Daoy (cell line): ENCODE measurements at places on chromosomes 1 and 21. TPM values are rescaled to one million over a fixed set of nuclear protein-coding genes. Genes with fewer than 3 reads are reported as not detected.

- no peak for DNase-seq
These were observed 122.4 kb downstream of the MAST2 start for GRCh38 chr1:45925728-45926287.

- no peak for DNase-seq
These were observed 35.5 kb upstream of the ATP6V1G3 start for GRCh38 chr1:198575798-198576641.

The ACBD6 gene
- total RNA-seq, result 58.7 and 71.8 TPM in 2 replicates

The NTMT2 gene
- not detected in 2 replicates for total RNA-seq

The OR2T11 gene
- not detected in 2 replicates for total RNA-seq

DNA sequence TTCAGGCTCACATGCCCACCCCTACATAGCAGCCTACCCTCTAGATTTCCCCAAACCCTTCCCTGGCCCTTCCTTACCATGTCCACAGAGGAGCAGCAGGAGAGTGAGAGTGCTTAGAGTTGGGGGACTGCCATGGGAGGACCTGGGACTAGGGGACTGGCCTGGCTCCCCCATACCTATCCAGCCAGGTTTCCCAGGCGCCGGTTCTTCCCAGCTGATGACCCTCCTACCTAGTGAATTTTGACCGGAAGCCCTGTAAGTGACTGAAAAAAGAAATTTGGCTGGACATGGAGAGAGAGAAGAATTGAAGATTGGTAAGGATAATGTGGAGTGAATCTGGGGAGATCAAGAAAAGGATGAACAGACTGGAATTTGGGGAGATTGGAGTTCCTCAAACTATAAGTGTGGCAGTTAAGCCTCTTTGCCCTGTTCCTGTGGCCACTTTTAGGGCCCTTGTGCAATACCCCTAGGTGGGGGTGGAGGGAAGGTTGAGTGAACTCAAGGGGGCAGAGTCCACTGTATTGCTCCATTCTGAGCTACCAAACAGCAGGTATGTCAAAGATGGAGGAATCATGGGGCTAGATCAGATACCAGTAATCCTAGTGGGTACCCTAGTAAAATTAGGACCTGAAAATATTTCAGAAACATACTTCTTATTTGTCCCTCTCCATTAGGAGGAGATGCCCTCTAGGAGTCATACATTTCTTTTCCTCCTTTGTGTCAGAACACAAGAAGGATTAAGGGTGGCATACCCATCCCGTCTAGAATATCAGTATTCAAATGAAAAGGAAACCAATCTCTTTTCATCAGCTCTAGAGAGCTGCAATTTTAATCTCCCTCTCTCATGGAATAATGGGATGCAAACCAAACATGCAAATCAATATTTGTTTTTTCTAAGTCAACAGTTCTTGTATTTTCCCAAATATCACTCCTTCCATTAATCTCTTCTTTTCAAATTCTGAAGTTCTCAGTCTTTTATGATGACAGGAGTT lies 1.2 kb downstream of the HJV start:
- no peak for DNase-seq

The TGFB2 gene
- total RNA-seq, result 12.6 and 18.2 TPM in 2 replicates

DNA sequence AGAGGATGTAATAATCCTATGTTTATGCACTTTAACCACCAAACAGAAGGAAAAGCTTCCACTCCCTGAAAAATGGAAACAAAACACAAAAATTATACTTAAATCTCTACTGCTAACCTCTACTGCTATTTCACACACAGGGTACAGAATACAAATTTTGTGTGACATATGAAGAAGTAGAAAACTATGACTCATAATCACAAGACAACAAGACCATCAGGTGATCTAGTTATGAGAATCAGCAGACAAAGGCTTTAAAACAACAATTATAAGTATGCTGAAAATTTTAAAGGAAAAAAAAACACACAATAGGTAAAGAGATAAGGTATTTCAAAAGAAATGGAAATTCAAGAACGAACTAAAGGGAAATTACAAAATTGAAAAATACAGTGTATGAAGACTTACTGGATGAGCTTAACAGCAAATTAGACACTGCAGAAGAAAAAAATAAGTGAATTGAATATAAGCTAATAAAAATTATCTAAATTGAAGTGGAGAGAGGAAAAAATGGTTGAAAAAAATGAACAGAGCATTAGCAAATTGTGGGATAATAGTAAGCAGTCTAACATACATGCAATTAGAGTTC lies 13.6 kb upstream of the NAV1 start:
- DNase-seq, result no peak

DNA sequence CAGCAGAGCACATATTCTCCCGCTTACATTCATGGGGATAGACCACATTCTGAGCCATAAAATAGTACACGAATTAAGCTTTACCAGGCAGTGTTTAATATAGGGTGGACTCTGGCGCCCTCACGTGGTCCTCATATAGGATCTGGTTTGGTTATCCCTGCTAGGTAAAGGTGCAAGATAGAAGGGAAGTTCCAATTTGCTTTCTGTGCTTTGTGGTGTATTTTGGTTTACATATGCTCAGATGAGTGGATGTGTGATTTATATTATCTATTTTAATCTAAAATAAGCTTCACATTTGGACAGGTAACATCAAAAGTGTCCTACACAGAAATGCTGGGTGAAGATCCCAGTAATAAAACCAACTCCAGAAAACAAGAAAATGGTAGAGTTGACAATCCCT lies 3.6 kb downstream of the CR1 start:
- peak; percentile 75 for DNase-seq

The URB2 gene
- 21.4 and 23.0 TPM in 2 replicates for total RNA-seq

The CNR2 gene
- not detected in 2 replicates for total RNA-seq

DNA sequence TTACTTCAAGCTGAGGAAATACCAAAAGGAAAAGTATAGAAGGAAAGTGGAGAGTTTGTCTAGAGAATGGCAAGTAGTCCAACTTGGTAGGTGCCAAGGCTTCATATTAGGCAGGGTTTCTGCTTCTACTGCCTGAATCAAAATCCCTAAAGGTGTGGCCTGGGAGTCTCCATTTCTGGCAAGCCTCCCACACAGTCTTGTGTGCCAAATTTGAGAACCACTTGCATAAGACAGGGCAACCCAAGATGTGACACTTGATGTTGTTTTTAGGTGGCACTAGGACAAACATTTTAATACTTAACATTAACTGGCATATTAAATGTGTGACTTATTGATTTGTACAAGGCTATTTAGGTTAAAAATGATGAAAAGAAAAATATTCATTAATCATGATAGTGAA lies 60.1 kb downstream of the ATG4C start:
- no peak for DNase-seq

GRCh38 chr1:155210314-155211104 lies 2.0 kb downstream of the MTX1 start:
- no peak for DNase-seq

GRCh38 chr1:39620659-39621165 lies 18.7 kb downstream of the HEYL start:
- DNase-seq, result no peak

The AGL gene
- total RNA-seq, result 5.4 and 8.2 TPM in 2 replicates

GRCh38 chr1:20829531-20829930 lies 42.4 kb upstream of the HP1BP3 start:
- no peak for DNase-seq

DNA sequence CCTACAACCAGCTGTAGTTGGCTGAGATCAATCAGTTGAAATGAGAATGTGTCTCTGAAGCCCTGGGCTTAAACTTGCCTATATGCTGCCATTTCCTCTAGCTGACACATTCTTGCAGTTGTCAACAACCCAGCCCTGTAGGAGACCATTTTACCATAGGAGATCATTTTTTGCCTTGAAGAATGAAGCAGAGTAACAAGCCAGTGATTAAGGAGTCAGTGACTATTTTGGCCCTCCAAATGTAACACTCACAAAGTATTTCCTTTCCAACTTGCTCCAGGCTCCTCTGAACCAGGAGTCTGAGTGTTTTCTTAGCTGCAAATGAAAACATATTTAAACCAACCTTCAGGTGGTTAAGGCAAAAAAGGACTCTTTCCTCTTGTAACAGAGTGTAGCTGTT lies 183.5 kb downstream of the ZZZ3 start:
- DNase-seq, result no peak

The ACTN2 gene
- 0.34 and 1.7 TPM in 2 replicates for total RNA-seq

- DNase-seq, result peak; percentile 71
These were observed 3.7 kb upstream of the PLOD1 start for GRCh38 chr1:11930571-11931445.

DNA sequence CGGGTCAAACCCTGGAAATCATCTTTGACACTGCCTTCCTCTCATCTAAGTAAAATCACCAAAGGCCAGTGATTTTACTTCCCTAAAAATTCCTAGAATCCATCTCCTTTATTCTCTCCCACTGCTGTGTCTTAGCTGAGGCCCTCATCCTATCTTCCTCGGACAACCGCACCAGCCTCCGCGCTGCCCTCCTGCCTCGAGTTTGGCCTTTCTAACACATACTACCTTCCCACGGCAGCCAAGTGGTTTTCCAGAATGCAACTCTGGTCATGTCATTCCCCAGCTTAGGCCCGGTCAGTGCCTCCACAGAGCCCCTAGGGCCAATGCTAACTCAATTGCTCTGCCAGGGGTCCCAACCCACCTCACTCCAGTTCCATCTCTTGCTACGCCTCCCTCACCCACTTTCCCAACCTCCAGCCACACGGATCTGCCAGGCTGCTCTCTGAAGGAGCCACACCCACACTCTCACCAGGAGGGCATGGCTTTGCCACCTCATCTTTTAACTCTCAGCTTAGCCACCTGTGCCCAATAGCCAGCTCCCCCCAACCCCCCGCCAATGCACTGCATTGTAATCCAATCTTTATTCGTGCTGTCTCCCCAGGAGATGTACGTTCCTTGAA lies 6.8 kb downstream of the TMEM9 start:
- no peak for DNase-seq

DNA sequence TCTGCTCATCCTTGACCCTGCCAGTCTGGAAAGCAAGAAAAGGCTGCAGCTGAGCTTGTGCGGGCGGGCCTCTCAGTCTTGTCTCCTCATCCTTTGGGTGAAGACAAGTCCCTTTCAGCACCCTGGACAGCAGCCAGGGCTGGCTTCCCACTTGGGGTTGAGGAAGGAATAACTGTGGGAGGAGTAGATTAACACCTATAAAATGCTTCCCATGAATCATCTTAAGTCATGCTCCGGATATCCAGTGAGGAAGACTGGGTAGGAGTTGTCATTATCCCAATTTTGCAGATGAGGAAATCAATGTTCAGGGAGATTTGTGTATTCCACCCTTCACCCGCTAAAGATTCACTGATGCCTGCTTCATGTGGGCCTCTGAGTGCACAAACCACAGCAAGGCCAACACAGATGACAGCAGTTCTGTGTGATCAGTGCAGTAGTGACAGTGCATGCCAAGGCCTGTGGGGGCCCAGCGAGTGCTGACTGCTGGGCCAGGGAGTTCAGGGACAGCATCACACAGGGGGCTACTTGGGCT lies 20.1 kb upstream of the COL16A1 start:
- DNase-seq, result peak; percentile 88

The PADI3 gene
- total RNA-seq, result 0.09 and 1.5 TPM in 2 replicates

The CTTNBP2NL gene
- total RNA-seq, result 9.3 and 11.1 TPM in 2 replicates
